ENCODE measurements at places on chromosomes 6 and 20. TPM values are rescaled to one million over a fixed set of nuclear protein-coding genes. Genes with fewer than 3 reads are reported as not detected.

The CST2 gene
- not detected for total RNA-seq

DNA sequence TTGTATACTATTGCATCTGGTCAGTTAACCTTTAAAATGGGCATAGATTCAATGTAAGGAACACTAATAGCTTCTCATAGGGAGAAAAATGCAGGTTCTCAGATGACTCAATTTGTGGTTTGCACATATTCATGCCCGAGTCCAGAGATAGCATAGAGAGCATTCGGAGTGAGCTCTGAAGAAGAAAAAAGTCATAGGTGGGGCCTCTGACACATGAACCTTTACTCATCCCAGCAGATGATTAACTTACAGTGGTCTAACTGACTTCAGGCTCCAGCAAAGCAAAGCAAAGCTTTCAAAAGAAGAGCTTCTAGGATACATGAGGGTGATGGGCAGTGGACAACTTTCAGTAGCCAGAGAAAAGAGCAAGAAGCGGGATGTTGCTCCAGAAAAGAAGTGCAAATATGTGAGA lies 55.3 kb upstream of the BTN3A2 start:
- DNase-seq, result no peak
- H3K27ac ChIP-seq, result no peak overlapping the region
- H3K4me1 ChIP-seq, result no peaks in the 10 kb centered on the region
- H3K4me3 ChIP-seq, result no peak overlapping the region
- H3K27me3 ChIP-seq, result no peaks in the 10 kb centered on the region

The HCK gene
- not detected for total RNA-seq

The HLA-DPB1 gene
- total RNA-seq, result 153 TPM

DNA sequence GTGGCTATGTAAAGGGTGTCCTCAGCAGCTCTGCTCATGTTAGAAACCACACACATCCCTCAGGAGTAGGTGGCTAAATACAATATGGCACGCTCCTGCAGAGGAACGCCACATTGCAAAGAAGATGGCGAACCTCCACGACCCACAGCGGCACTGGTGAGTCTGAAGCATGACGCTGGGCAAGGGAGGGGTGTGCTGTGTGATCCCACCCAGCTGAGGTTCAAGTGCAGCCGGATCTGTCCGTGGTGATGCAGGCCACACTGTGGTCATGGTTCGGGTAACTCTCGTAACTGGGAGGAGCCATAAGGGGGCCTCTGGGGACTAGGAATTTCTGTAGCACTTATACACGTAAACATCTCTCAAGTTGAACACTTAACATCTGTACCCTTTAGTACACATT lies 23.4 kb upstream of the APMAP start:
- no peak overlapping the region for H3K4me3 ChIP-seq
- no peaks in the 10 kb centered on the region for H3K27me3 ChIP-seq
- H3K27ac ChIP-seq, result no peak overlapping the region
- H3K36me3 ChIP-seq, result peaks cover 78% of the 10 kb centered on the region

GRCh38 chr6:21019614-21020013 lies 485.4 kb downstream of the CDKAL1 start:
- no peak for DNase-seq
- no peak overlapping the region for H3K4me3 ChIP-seq
- H3K36me3 ChIP-seq, result peaks cover 4% of the 10 kb centered on the region
- no peak overlapping the region for H3K27ac ChIP-seq

DNA sequence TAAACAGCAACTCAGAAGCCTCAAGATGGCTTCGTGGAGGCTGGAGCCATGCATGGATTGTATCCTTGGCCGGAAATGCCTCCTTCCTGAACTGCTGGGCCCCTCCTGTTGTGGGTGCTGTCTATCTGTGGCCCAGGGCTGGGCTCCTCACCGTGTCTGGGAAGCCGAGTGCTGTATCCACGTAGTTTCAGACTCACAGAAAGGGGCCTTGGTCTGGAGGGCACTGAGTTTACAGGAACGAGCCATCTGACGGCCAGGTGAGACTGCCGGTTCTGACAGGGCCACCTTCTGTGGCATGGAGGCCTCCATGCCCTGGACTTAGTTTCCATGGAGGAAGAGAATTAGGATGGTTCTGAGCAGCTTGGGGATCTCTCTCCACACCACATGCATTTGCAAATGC lies 142.2 kb downstream of the ERMARD start:
- no peak for DNase-seq
- H3K4me1 ChIP-seq, result no peaks in the 10 kb centered on the region
- H3K27me3 ChIP-seq, result no peaks in the 10 kb centered on the region
- H3K36me3 ChIP-seq, result no peaks in the 10 kb centered on the region

DNA sequence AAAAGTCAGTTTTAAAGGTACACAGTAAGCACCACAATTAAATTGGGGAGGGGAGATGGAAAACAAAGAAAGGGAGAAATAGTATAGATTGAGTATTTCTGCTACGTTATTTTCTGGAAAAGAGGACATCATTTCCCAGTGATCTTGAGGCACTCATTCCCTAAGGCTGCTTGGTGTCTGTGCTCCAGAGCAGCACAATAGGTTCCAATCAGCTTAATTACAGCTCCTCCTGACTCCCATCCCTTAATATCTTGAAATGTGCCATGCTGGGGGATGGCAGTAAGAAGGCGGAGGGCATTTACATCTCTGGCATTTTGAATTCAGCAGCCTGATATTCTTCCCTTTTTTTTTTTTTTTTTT lies 39.5 kb upstream of the BEND3 start:
- no peak overlapping the region for H3K4me3 ChIP-seq
- H3K4me1 ChIP-seq, result no peaks in the 10 kb centered on the region
- no peak for DNase-seq
- H3K27ac ChIP-seq, result no peak overlapping the region
- H3K36me3 ChIP-seq, result no peaks in the 10 kb centered on the region

GRCh38 chr20:21048841-21049273 lies 57.3 kb downstream of the LINC00237 start:
- no peak overlapping the region for H3K4me3 ChIP-seq
- no peak overlapping the region for H3K27ac ChIP-seq
- peaks cover 5% of the 10 kb centered on the region for H3K27me3 ChIP-seq
- DNase-seq, result peak; percentile 9

DNA sequence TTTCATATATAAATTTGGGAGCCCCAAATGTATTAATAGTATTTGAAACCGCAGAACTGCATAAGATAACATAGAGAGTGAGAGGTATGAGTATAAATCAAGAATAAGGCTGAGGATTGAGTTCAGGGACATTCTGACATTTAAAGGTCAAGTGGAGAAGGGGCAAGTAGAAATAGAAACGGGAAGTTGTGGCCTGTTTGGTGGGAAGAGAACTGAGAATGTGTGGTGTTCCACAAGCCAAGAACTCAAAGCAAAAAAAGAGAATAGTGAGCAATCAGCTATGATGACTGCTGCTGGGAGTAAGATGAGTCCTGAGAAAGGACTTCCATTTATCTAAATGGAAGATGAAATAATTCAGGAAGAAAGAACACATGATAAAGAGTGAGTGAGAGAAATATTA lies 418.4 kb downstream of the CD109 start:
- no peaks in the 10 kb centered on the region for H3K27me3 ChIP-seq
- H3K4me1 ChIP-seq, result no peaks in the 10 kb centered on the region
- H3K36me3 ChIP-seq, result no peaks in the 10 kb centered on the region
- no peak overlapping the region for H3K27ac ChIP-seq

The CSE1L gene
- total RNA-seq, result 29.6 TPM

- no peak overlapping the region for H3K27ac ChIP-seq
- H3K4me3 ChIP-seq, result no peak overlapping the region
- no peaks in the 10 kb centered on the region for H3K36me3 ChIP-seq
- DNase-seq, result no peak
- H3K27me3 ChIP-seq, result peaks cover 5% of the 10 kb centered on the region
These were observed 61.6 kb upstream of the RNF146 start for GRCh38 chr6:127205036-127205435.

The TREML2 gene
- total RNA-seq, result 1.7 TPM

- no peak overlapping the region for H3K4me3 ChIP-seq
- H3K27me3 ChIP-seq, result no peaks in the 10 kb centered on the region
- peaks cover 4% of the 10 kb centered on the region for H3K4me1 ChIP-seq
- no peaks in the 10 kb centered on the region for H3K36me3 ChIP-seq
- DNase-seq, result no peak
- no peak overlapping the region for H3K27ac ChIP-seq
These were observed 74.0 kb downstream of the ZDHHC14 start for GRCh38 chr6:157454762-157455714.

The WFDC9 gene
- not detected for total RNA-seq

The C20orf141 gene
- total RNA-seq, result not detected

DNA sequence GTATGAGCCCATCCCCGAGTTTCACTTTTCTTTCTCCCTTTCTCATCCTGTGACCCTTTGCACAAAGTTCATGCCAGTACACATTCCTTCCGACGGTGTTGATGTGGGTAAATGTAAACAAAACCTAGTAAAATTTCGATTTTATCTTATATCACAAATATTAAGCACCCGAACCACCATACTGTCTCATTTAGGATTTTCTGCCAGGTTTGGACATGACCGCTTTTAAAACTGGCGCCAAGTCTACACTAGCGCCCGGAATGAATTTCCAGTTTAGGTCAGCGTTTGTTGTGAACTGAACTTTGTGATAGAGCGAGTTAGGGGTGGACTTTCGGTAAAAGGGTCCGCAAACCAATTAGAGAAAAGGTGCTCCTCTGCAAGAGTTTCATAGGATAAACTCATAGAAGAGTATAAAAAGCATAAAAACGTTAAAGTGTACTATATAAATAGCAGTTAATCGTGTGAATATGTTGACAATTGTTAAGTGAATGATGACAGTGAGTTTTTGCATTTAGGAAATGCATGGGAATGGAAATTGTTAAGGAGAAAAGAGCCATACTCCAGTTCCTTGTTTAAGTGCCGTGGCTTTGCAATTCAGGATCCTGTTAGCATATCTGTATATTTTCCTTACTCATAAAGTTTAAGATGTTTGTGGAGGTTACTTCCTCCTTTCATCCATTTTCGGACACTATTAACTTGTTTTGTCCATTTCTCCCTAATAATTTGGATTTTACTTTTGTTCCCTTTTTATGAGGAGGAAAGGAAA lies 937 bp downstream of the AKAP7 start:
- peak overlapping the region; percentile 76 for H3K4me3 ChIP-seq
- H3K27ac ChIP-seq, result peak overlapping the region; percentile 39
- H3K4me1 ChIP-seq, result peaks cover 12% of the 10 kb centered on the region
- H3K27me3 ChIP-seq, result peaks cover 33% of the 10 kb centered on the region

DNA sequence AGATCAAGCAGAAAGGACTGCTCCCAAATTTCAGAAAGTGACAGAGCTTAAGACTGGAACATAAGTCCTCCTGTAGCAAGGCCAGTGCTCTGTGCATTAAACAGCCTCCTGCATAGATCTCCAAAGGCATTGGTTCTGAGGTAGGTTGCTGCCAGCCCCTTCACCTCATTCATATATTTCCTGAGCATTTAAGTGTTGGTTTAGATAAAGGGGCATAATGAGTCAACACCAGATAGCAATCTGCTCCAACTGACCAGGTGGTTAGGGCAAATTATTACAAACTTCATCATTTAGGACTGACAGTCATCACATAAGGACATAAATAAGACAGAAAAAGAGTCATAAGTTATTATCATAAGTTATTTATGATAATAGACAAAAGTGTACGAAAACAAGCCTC lies 10.7 kb downstream of the PTPRK start:
- DNase-seq, result no peak
- H3K27ac ChIP-seq, result no peak overlapping the region
- no peak overlapping the region for H3K4me3 ChIP-seq
- H3K36me3 ChIP-seq, result no peaks in the 10 kb centered on the region
- H3K4me1 ChIP-seq, result no peaks in the 10 kb centered on the region

GRCh38 chr6:113819169-113819830 lies 37.8 kb upstream of the MARCKS start:
- H3K36me3 ChIP-seq, result no peaks in the 10 kb centered on the region
- H3K27me3 ChIP-seq, result no peaks in the 10 kb centered on the region
- no peaks in the 10 kb centered on the region for H3K4me1 ChIP-seq
- H3K27ac ChIP-seq, result no peak overlapping the region
- no peak for DNase-seq

The BMP5 gene
- total RNA-seq, result not detected

The TRIM10 gene
- total RNA-seq, result not detected

GRCh38 chr6:70998148-70998547 lies 41.3 kb upstream of the B3GAT2 start:
- DNase-seq, result no peak
- no peaks in the 10 kb centered on the region for H3K36me3 ChIP-seq
- no peak overlapping the region for H3K27ac ChIP-seq
- H3K4me3 ChIP-seq, result no peak overlapping the region
- H3K27me3 ChIP-seq, result peaks cover 3% of the 10 kb centered on the region

- H3K36me3 ChIP-seq, result no peaks in the 10 kb centered on the region
- no peak overlapping the region for H3K27ac ChIP-seq
- no peak for DNase-seq
These were observed 174.1 kb upstream of the PTPRK start for GRCh38 chr6:128694303-128695009.

DNA sequence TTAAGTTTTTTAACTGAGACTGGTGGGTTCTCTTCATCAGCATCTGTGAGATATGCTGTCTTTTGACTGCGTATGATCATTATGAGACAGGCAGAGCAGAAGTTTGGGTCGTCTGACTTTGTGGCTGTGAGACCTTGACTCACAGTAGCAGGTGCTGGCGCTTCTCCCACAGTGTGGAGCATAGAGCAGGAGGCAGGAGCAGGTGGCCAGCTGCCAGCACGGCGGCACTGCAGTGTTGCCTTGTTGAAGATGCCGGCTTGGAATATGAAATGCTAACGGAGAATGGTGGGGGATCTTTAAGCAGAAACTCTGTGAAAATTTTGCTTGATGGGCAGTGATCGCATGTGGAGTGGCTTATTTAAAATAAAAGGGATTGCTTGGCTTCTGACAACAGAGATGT lies 105.0 kb downstream of the TIAM2 start:
- H3K4me3 ChIP-seq, result no peak overlapping the region
- H3K27me3 ChIP-seq, result no peaks in the 10 kb centered on the region
- no peaks in the 10 kb centered on the region for H3K36me3 ChIP-seq
- no peak for DNase-seq
- H3K27ac ChIP-seq, result no peak overlapping the region
- no peaks in the 10 kb centered on the region for H3K4me1 ChIP-seq

The FAM83C gene
- not detected for total RNA-seq

The VSTM2L gene
- total RNA-seq, result not detected

DNA sequence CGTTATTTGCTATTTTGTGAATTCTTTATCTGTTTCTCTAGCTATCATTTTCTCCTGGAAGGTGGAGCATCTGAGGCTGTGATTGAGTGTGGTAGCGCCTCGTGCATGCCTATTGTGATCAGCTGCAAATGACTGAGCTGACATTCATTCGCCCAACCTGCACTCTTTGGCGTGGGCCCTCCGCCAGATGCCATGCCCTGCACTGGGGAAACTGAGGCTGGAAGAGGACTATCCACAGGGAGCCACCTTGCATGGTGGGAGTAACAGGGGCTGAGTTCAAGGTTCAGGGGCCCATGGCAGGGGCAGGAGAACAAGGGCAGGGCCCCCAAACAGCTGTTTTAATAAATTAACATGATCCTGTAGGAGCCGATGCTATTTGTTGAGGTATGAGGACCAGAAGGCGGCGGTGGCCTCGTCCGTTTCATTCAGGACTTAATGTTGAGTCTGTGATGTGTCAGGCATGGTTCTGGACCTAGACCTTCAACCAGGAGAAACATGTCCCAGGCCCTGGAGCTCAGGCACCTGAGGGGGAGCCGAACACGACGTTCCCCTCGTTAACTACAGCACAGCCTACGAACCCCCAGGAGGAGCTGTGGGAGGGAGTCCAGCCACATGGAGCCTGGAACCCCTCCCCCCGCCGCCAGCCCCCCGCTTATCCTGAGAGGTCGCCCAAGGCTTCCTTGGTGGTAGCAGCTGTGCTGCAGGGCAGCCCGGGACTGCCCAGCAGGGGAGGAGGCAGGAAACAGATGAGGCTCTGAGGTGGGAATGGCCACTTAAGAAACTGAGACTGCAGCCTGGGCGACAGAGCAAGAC lies 242.9 kb downstream of the CDH4 start:
- no peaks in the 10 kb centered on the region for H3K27me3 ChIP-seq
- DNase-seq, result no peak
- no peaks in the 10 kb centered on the region for H3K36me3 ChIP-seq
- H3K27ac ChIP-seq, result no peak overlapping the region
- no peak overlapping the region for H3K4me3 ChIP-seq

The MCHR2 gene
- not detected for total RNA-seq

The SMIM28 gene
- total RNA-seq, result not detected
